ENCODE measurements at places on chromosomes 12 and 14. TPM values are rescaled to one million over a fixed set of nuclear protein-coding genes. Genes with fewer than 3 reads are reported as not detected.

Gene PTPN6
- total RNA-seq, result 8.2 TPM

DNA sequence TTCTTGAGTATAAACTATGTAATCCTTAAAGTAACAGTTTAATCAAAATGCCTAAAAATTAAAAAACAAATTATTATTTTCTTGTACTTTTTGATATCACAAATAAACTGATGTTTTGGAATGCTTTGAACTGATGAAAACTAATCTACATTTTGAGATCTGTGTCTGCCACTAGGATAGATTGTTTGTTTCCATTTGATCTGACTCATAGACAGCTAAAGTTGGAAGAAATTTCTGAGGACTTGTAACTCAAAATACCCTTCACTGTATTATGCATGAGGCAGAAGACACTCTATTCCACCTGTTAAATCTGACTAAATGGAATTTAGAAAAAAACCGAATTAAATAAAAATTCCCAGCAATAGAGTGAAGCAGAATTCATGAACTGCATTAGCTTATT lies 1400.0 kb upstream of the FLRT2 start:
- no peak for DNase-seq

GRCh38 chr12:125198652-125199051 lies 133.4 kb downstream of the AACS start:
- DNase-seq, result no peak

GRCh38 chr14:49904270-49904669 lies 11.4 kb downstream of the ARF6 start:
- DNase-seq, result no peak

Gene ABCD4
- total RNA-seq, result 18.9 TPM

Gene SLC10A1
- not detected for total RNA-seq
